ENCODE measurements at places on chromosomes 16 and 17.

GRCh38 chr16:55123652-55124051, 193.0 kb downstream of the IRX5 start:
- no peaks in the 10 kb centered on the region for H3K27me3 ChIP-seq
- no peak overlapping the region for H3K4me3 ChIP-seq
- H3K36me3 ChIP-seq: no peaks in the 10 kb centered on the region
- H3K27ac ChIP-seq: no peak overlapping the region

- no peak for DNase-seq
- no peak overlapping the region for H3K4me3 ChIP-seq
- no peaks in the 10 kb centered on the region for H3K4me1 ChIP-seq
- no peaks in the 10 kb centered on the region for H3K36me3 ChIP-seq
- no peaks in the 10 kb centered on the region for H3K27me3 ChIP-seq
Measured at GRCh38 chr17:1331708-1332107, 52.2 kb downstream of the TRARG1 start.

DNA sequence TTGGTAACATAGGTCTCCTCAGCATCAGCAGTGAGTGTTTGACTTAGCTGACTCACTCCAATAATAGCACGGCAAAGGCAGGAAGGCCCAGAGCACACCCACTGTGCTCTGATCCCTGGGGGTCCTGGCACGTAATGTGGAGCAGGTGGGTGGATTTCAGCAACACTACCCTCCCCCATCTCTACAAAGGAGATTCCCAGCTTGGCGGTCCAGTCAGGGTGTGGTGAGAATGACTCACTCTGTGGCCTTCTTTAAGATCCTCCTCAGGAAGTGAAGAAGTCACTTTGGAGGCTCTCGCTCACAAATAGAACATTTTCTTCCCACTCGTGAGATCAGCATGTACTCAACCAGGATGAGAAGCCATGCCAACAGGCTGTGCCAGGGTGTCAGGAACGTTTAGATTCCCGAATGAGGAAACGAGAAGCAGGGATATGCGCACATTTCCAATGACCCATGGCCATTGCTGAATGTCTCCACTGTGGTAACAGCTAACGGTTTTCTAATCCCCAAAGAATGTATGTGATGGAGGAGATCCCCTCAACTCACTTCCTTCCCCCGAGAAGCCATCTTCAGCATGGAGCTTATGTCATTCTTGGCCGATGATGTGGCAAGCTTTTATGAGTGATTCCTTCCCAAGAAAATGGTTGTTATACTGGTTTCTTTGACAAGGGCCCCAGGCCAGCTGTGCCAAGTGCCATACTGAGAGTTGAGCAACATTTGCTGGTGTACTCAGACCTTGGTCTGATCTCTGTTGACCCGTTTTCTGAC, 365.2 kb downstream of the C16orf95 start:
- peaks cover 7% of the 10 kb centered on the region for H3K27me3 ChIP-seq
- no peak overlapping the region for H3K4me3 ChIP-seq
- no peak overlapping the region for H3K27ac ChIP-seq
- no peaks in the 10 kb centered on the region for H3K36me3 ChIP-seq
- no peak for DNase-seq

GRCh38 chr17:80109066-80109660, 7.8 kb downstream of the GAA start:
- H3K36me3 ChIP-seq: no peaks in the 10 kb centered on the region
- no peaks in the 10 kb centered on the region for H3K4me1 ChIP-seq
- DNase-seq: no peak
- H3K27me3 ChIP-seq: no peaks in the 10 kb centered on the region
- H3K27ac ChIP-seq: peak overlapping the region; percentile 38
- no peak overlapping the region for H3K4me3 ChIP-seq

GRCh38 chr17:58611331-58611730, 80.5 kb downstream of the TEX14 start:
- H3K27ac ChIP-seq: no peak overlapping the region
- H3K27me3 ChIP-seq: no peaks in the 10 kb centered on the region
- no peak overlapping the region for H3K4me3 ChIP-seq
- H3K4me1 ChIP-seq: no peaks in the 10 kb centered on the region

- H3K4me3 ChIP-seq: no peak overlapping the region
- H3K27me3 ChIP-seq: no peaks in the 10 kb centered on the region
- peaks cover 58% of the 10 kb centered on the region for H3K4me1 ChIP-seq
- H3K27ac ChIP-seq: peak overlapping the region; percentile 78
- H3K36me3 ChIP-seq: no peaks in the 10 kb centered on the region
Measured at GRCh38 chr17:59369031-59369975, 37.8 kb downstream of the YPEL2 start.

DNA sequence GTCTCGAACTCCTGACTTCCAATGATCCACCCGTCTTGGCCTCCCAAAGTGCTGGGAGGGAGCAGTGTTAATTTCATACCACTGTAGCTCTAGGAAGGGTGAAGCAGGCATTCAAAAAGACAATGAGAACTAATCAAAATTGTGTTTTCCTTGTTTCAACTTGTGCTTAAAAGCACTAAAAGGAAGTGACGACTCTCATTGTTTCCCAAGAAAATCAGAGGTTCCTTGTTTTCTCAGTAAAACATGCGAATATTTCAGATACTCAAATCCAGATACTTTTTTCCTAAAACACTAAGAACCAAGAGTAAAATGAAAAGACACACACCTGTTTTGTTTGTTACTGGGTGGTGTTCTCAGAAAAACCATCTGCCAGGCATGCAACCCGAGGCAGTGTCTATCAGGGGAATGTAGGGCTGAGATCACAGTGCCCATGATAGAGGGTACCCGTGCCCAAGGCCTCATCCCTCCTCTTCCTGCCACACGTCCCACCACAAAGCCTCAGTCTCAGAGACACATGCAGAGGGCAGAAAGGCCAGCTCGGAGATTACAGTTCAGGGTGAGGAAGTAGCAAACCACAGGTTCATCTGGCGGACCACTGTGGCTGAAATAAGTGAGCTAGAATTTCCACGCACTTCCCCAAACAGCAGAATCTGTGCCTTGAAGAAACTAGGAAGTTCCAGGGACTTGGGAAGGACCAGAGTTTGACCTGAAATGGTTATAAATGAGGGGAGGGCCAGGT, 33.7 kb downstream of the GINS3 start:
- H3K27me3 ChIP-seq: no peaks in the 10 kb centered on the region
- no peak overlapping the region for H3K27ac ChIP-seq
- no peaks in the 10 kb centered on the region for H3K36me3 ChIP-seq

GRCh38 chr16:83813823-83814658, 6.3 kb downstream of the HSBP1 start:
- H3K36me3 ChIP-seq: no peaks in the 10 kb centered on the region
- H3K4me1 ChIP-seq: no peaks in the 10 kb centered on the region
- H3K27me3 ChIP-seq: no peaks in the 10 kb centered on the region
- H3K27ac ChIP-seq: peak overlapping the region; percentile 22
- no peak overlapping the region for H3K4me3 ChIP-seq

- peaks cover 24% of the 10 kb centered on the region for H3K4me1 ChIP-seq
- H3K27ac ChIP-seq: peak overlapping the region; percentile 97
- no peak for DNase-seq
- H3K4me3 ChIP-seq: no peak overlapping the region
- no peaks in the 10 kb centered on the region for H3K27me3 ChIP-seq
- H3K36me3 ChIP-seq: no peaks in the 10 kb centered on the region
Measured at GRCh38 chr17:81868674-81869220, 2.4 kb downstream of the ARHGDIA start.

GRCh38 chr17:81690066-81690465, 6.3 kb downstream of the HGS start:
- peaks cover 6% of the 10 kb centered on the region for H3K36me3 ChIP-seq
- DNase-seq: no peak

GRCh38 chr16:30368122-30368791, 2.0 kb downstream of the TBC1D10B start:
- no peak for DNase-seq
- H3K36me3 ChIP-seq: no peaks in the 10 kb centered on the region
- no peaks in the 10 kb centered on the region for H3K27me3 ChIP-seq

- no peak overlapping the region for H3K4me3 ChIP-seq
- H3K27me3 ChIP-seq: no peaks in the 10 kb centered on the region
- H3K27ac ChIP-seq: no peak overlapping the region
- peak; percentile 80 for DNase-seq
- no peaks in the 10 kb centered on the region for H3K4me1 ChIP-seq
Measured at GRCh38 chr17:17535957-17536356, 39.8 kb upstream of the RASD1 start.

DNA sequence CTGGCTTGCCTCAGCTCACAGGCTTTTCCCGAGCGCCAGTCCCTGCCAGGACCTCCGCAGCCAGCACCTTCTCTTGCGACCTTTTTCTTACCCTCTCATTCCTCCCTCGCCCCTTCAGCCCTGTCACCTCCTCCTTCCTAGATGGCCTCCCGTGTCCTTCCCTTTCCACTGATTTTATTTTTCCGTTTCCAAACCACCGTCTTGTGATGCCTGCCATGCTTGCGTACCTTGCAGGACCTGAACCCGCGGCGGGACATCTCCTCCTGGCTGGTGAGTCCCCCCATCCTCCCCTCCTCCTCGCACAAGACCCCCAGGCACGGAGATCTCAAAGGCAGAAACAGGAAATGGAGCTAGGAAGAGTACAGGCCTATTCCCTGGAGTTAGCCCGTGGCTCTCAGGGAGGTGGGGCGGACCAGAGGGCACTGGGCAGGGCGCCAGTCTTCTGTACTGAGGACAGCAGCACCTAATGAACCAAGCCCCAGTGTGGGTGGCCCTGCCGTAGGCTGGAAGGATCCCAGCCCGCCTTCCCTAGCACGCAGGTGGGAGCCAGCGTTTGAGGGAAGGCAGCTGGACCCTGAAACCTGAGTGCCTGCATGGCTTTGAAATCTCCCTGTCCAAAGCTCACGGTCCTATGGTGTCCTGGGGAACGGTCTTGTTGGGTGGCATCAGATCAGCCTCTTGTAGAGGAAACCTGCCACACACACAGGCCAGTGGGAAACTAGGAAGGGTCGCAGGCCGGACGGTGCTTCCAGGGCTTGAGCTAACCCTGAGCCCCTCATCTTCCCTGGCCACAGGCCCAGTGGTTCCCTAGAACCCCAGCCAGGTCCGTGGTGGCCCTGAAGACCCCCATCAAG, 612 bp downstream of the CISD3 start:
- peaks cover 2% of the 10 kb centered on the region for H3K4me1 ChIP-seq
- DNase-seq: no peak
- H3K4me3 ChIP-seq: peak overlapping the region; percentile 76

GRCh38 chr17:46737326-46737725, 81.2 kb downstream of the WNT3 start:
- H3K27ac ChIP-seq: no peak overlapping the region
- H3K4me1 ChIP-seq: no peaks in the 10 kb centered on the region
- no peaks in the 10 kb centered on the region for H3K27me3 ChIP-seq
- H3K4me3 ChIP-seq: no peak overlapping the region
- H3K36me3 ChIP-seq: no peaks in the 10 kb centered on the region

GRCh38 chr16:86396901-86397311, 113.4 kb upstream of the FOXF1 start:
- H3K27me3 ChIP-seq: no peaks in the 10 kb centered on the region
- DNase-seq: no peak
- peak overlapping the region; percentile 15 for H3K4me3 ChIP-seq

All from breast epithelium (tissue), 4 donors.